Stimulated activated CD8-positive, alpha-beta memory T cell treated with anti-CD3 and anti-CD28 coated beads, Interleukin-4, amount 100 ng/mL, for 24 hours (primary cell): ENCODE measurements at places on chromosomes 12 and 14.

DNA sequence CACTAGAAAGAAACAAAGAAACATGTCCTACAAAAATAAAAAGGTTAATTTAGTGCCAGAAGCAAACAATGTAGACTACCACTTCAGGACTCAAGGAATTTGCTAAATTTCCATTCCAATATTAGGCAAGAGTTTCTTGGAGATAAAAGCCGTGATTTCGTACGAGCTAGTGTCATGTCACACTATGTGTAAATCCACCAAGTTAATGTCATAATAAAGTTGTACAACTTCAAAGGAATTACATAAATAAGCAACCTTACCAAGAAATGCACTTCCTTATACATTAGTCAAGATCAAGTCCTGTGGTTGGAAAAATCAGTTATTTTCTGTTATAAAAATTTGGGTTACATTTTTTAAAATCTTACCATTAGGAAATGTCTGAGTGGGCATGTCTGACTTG, 1222.8 kb downstream of the GALC start:
- DNase-seq = no peak

DNA sequence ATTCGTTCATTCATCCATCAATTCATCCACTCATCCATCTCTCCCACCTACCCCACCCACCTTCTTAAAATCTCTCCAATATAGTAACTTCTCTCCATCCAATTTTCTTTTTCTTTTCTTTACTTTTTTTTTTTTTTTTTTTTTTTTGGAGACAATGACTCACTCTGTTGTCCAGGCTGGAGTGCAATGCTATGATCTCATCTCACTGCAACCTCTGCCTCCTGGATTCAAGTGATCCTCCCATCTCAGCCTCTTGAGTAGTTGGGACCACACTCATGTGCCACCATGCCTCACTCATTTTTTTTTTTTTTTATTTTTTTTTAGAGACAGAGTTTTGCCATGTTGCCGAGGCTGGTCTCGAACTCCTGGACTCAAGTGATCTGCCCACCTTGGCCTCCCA, 118.4 kb downstream of the SUDS3 start:
- no peak for DNase-seq

GRCh38 chr12:77133566-77133965, 68.2 kb upstream of the E2F7 start:
- DNase-seq = no peak

DNA sequence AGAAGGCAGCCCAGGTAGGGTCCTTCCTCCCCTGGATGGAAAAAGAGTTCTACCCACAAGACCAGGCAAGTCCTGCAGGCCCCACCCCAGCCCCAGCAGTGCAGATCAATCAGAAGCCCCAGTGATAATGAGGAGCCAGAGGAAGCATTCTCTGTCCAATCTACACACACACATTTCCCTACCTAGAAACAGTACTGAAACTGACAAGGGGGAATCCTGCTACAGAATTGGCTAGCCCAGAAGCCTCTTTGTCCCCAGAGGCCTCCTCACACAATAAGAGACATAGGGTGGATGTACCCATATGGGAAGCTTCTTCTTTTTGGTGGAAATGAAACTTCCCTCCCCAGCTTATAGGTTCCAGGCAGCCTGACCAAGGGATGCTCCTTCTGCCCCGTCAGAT, 9.9 kb downstream of the FSCB start:
- no peak for DNase-seq

DNA sequence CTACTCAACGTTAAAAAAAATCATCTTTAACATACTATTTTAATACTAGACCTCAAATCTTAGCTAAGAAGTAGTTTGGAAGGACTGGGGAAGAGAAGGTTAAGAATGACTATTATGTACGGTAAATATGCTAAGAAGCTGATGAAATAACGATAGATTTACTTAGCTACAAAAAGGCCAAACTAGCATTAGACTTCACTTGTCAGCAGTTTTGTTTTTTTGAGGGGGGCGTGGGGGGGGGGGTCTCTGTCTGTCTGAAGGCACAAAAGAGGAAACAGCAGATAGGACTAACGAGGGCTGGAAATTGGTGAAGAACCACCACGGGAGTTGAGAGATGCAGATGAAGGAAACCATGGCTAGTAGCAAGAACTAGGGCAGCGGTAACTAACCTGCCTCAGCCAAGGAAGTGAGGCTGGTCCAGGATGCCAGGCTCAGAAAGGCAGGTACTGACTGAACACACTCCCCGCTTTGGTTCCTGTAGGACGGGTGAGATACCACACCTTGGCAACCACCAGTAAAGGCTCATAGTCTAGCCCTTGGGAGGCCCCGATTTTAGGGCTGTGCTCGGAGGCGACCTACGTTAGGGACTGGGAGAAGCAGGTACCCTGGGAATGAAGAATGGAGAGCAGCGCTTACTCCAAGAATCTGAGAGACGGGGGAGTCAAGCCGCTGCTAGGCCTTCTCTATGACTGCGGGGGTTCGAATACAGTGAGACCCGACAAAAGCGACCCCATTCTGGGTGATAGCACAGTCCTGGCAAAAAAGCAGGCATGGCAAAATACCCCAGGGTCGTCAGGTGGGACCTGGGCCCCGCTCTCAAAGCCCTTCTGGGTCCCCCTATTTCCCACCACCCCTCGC, 675 bp downstream of the NEDD8 start:
- no peak for DNase-seq

DNA sequence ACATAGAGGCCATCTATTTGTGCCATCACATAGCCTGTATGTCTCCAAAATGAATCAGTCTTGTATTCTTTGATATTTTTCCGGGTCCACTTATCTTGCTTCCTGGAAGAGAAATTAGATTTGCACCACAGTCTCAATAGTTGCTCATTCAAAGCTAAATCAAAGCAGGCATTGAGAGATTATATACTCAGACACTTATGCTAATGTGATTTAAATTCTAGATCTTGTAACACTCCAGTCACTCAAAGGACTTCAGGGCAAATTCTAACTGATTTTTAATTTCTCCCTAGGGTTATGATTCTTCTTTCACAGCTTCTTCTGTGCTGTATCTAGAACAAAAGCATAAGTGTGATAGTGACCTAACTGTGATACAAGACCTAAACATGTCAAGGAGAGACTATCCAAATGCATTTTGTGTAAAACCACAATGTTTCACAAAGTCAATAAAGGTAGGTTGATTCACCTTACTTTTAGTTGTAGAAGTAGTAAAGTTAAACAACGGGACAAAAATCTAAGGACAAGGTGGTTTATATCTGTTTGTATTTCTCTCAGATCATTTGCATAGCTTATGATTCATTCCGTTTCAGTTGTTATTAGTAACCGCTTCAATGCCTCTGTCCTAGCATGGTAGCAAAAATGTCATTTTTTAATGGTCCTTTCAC, 26.8 kb downstream of the PLBD1 start:
- DNase-seq = no peak

- no peak for DNase-seq
These were observed 14.4 kb downstream of the PLEKHG7 start for GRCh38 chr12:92717202-92717601.
